ENCODE measurements at places on chromosomes 3 and 15.

DNA sequence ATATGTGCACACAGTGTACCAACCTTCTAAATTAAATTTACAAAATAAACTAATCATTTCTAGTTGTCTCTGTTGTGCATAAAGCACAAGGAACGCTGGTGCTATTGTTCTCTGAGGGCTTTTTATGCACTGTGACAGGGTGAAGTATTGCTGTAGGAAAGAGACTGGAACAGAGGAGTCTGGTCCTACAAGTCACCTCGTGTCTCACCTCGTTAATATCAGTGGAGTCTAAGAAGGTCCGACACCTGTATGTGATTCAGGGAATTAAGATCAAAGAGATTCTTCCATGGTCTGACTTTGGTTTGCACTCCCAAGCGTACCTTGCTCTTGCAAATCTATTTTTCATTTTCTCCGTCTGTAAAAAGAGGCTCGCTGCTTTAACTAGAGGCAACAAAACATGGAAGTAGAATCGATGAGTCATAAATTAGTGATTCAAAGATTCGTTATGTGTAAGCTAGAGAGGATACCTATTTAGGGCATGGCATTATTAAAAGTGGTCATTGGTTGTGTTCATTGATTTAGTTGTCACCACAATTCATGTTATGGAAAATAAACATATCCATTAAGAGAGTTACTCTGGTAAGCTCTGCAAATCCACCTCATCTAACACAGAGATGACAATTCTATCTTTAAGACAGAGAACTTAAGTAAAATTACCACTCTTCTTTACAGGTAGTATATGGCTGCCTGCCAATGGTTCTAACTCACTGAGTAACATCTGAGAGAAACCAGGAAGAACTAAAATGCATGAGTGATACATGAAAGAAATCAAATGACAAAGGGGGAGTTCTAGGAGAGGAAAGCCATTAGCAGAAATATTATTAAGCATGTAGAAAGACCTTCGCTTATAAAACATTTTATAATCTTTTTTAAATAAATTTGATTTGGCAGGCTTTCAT lies 219.4 kb upstream of the GBE1 start:
- DNase-seq = no peak

- no peak for DNase-seq
Observed at GRCh38 chr15:48703544-48703943, 58.0 kb upstream of the FBN1 start.

GRCh38 chr3:138800248-138800647 lies 34.5 kb downstream of the PIK3CB start:
- DNase-seq = no peak

DNA sequence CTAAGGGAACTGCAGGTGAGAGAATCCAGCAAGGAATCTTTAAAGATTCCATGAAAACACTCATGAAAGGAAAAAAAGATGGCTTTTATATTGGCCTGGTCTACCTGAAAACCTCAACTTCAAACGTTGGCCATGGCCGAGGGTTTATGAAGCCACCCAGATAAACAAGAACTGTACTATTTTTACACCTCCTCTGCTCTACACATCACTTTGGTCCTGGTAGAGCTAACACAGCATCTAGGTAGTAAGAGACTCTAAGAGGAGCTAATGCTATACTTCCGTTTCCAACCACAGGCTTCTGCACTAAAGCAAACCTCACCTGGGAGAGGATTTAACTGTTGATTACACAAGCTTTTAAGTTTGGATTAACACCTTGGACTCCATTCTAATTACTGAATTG lies 466.2 kb downstream of the FGF12 start:
- no peak for DNase-seq

DNA sequence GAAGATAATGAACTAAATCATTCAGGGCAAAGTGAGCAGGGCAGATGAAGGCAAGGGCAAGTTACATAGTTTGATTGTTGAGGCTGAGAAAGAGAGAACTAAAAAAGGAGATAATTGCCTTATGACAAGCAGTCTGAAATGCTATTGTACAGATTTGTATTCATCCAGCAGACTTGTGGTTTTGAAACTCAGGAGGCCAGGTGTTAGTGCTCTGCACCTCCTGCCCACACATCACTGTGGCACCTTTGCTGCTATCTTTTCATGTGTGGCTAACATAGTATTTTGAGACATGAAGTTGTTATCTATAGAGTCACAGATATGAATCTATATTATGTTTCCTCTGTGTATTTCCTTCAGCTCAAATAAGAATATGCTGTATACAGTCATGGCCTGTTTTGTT lies 24.3 kb upstream of the SUCLG2 start:
- no peak for DNase-seq

- no peak for DNase-seq
Observed at GRCh38 chr3:53890726-53891475, 758 bp downstream of the SELENOK start.

DNA sequence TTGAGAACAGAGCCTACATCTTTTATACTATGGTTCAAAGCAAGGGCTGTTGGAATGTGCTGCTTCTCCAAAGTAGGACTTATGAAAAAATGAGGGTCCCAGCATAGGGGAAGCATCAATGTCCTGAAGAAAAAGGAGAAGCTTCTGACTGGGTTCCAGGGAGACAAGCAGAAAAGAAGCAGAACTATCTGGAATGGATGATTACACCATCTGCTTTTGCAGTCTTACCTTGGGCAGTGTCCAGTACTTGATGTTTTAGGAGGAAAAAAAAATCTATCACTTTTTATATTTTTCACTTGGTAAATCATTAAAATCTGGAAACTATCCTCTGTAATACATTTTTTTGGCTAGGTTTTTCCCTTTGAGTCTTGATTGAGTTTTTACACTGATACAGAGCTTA lies 57.9 kb upstream of the DPH6 start:
- DNase-seq = no peak

DNA sequence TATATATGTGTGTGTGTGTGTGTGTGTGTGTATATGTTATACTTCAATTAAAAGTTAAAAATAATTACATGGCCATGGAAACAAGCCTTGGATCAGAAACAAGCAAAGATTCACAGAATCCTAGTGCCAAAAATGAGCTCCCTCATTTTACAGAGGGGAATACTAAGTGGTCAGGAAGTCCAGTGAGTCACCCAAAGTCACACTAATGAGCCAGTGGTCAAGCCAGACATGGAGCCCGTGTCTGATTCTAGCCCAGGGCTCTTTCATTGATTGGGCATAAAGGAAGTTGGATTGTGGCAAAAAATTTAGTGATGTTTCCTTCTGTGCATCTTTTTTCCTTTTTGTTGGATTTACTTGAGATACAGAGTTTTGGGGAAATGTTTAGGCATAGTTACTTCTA lies 152.5 kb upstream of the NPHP3 start:
- DNase-seq = no peak

DNA sequence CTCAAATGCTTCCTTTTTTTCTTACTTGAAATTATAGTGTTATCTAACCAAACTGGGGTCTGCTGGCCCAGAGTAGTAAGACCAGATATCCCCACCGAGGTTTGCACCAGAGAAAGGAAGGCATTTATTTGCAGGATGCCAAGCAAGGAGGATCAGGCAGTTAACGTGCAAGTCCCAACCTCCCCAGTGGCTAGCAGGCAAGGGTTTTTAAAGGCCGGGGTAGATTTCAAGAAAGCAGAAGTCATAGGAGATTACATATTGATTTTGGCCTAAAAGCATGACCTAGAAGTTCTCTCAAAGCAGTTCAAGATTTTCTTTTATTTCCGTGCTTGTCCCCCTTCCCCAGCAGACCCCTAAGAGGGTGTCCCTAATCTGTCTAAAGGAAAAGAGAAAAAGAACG lies 32.8 kb upstream of the STRIT1 start:
- no peak for DNase-seq
